GM19239 (cell line): ENCODE measurements at places on chromosomes 4 and X.

DNA sequence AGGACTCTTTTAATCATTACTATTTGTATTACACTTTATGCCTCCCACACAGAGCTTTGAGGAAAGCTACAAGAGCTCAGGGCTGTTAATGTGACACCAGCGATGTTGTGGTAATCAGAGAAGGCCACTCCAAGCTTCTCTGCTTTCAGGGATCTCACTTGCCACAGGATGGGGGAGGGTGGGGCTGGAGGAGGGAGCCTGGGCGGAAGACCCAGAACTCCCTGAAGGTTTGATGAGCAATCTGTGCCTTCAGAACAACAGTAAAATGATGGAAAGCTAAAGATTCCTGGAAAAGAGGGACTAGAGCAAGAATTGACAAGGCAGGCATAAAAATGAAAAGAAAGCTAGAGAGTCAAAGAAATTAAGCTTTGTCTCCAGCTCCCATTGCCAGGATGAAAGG, 75.6 kb downstream of the MAML3 start:
- DNase-seq, result no peak

DNA sequence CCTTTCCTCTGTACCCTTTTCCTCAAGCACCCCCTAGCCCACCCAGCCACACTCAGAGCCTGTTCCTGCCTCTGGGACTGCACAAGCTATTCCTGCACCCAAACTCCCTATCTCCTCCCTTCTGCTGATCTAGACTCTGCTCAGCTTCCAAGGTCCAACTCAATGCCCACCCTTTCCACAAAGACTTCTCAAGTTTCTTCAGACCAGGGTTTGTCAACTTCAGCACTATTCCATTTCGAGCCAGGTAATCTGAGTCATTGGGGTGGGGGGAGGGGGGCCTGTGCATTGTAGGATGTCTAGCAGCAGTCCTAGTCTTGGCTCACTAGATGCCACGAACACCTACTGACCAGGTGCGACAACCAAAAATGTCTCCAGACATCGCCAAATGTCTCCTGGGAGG, 37.3 kb downstream of the PHKA2 start:
- DNase-seq, result no peak

- DNase-seq, result no peak
Observed at GRCh38 chrX:132294776-132295495, 75.7 kb upstream of the RAP2C start.

DNA sequence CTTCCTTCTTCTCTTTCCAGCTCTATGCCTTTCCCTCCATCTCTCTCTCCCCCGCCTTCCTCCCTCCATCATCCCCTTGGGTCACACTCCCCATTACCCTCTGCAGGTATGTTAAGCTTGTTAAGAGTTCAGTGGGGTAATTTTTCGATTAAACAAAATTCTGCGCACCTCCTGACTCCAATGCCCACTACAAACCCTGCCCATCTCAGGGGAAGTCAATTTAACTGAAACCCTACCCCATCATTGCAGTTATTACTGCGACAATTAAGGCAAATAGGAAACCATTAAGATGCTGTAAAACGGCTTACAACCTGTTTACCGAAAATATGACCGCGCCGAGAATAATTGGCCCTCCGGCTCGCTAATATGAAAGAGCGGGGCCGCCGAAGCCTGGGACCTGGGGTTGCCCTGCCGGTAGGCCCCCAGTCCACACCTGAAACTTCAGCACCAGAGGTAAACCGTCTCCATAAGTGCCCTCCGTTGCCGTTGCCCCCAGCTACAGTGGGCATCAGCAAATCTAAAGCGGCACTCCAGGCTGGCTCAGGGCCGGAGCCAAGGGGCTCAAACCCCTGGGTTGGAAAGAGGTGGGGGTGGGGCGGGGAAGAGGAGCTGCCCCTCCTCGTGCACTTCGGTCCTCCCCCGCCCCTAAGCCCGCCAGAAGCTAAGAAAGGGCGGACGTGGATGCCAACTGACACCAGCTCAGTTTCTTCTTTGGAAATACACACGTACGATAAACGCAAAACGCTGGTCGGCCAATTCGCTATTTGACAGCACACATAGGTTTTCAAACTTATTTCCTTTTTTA, 4.8 kb downstream of the ARX start:
- no peak for DNase-seq

- DNase-seq, result no peak
Observed at GRCh38 chrX:119826399-119826959, 26.3 kb downstream of the UPF3B start.

DNA sequence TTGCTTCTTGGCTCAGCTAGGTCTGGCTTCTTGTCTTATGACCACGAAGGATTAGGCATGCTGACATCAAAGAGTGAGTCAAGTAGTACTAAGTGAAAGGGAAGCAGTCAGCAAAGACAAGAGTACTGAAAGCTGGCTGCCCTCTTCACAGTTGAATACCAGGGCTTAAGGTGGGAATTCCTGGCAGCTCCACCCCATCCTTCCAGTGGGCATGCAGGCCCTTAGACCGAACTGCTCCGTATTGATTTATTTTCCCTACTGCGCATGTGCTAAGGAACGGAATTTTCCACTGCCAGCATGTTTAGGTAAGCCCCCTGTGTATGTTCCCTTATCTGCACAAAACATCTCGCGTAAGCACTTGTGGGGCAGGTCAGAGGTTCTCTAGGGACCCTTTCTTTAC, 2320.1 kb downstream of the ARAP2 start:
- DNase-seq, result no peak

DNA sequence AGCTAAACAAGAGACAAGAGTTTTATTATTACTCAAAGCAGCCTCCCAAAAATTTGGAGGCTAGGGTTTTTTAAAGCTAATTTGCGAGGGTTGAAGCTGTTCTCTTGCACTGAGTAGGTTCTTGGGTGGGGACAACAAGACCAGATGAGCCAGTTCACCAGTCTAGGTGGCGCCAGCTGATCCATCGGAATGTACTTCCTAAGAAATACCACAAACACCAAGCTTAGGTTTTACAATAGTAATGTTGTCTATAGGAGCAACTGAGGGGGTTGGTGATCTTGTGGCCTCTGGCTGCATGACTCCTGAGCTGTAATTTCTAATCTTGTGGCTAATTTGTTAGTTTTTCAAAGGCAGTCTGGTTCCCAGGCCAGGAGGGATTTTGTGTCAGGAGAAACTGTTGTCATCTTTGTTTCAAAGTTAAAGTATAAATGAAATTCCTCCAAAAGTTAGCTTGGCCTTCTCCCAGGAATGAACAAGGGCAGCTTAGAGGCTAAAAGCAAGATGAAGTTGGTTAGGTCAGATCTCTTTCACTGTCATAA, 130.6 kb downstream of the SLC7A11 start:
- no peak for DNase-seq

- no peak for DNase-seq
Observed at GRCh38 chr4:113094331-113094730, 44.9 kb downstream of the ANK2 start.

DNA sequence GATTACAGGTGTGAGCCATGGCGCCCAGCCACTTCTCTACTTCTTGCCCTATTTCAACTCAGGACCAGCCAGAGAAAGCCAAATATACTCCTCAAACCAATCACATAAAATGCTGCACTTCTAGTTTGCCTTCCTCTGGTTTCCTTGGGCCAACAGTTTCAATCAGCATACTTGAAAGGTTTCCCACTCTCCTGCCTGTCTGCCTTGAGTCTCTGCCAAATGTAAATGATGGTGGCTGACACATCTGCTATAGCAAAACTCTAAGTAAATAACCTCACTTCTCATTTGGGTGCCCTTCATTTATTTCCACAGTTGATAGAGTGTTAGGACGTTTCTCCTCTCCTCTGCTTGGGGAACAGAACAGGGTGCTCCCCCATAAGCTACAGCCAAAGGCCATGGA, 36.4 kb upstream of the PPA2 start:
- no peak for DNase-seq

- DNase-seq, result no peak
Observed at GRCh38 chr4:55336138-55337034, 9.7 kb upstream of the SRD5A3 start.

DNA sequence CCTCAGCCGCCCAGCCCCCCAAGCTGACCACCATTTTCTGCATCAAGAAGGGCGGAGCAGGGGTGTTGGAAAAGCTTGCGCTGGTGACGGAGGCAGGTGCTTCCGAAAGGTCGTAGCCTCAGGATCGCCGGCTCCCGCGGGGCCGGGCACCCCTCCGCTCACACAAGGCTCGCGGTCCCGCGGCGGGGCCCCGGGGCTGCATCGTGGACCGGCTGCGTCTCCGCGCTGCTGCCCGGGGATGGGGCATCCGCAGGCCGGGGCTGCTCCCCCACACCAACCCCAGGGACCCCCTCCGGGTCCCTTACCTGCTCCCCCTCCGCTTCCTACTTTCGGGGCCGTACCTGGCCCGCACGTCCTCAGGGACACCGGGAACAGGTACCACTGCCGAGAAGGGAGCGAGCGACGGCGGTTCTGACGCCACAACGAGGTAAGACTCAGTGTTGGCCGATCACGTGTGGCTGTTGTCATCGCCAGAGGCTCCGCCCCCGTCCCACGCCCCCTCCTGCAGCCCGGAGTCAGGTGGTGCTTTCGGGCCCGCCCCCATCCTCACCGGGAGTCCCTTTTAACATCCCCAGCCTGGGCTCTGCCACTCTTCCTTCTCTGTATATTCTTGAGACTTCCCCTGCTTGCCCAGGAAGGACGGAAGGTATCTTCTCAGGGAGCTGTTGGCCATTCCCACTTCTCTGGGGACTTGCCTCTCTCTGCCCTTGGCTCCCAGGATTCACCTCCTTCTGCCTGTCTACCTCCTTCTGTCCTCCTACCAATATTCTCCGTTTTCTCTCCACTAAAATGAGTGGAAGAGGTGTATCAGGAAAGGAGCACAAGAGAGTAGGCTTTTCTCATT, at the start of gene BEX2:
TSS of gene BEX2 (minus strand) at position 436 of the 844 bp plus-strand sequence. CDS start 1,014 bp downstream, outside the sequence.
- DNase-seq, result peak; percentile 17

DNA sequence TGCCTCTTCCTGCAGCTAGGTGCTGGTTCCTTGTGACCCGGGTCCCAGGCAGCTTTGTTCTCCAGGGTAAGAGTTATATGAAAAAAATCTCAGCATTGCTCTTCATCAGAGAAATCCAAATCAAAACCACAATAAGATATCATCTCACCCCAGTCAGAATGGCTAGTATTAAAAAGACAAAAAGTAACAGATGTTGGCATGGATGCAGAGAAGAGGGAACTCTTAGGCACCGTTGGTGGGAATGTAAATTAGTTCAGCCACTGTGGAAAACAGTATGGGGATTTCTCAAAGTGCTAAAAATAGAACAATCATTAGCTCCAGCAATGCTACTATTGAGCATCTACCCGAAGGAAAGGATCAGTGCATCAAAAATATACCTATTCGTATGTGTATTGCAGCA, 61.5 kb downstream of the SORCS2 start:
- DNase-seq, result no peak
